ENCODE measurements at places on chromosomes 13 and 19.

GRCh38 chr19:31529121-31529520 is 179.9 kb upstream of the TSHZ3 start:
- no peak for DNase-seq

GRCh38 chr13:100361504-100361903 is 227.1 kb downstream of the GGACT start:
- DNase-seq = no peak

DNA sequence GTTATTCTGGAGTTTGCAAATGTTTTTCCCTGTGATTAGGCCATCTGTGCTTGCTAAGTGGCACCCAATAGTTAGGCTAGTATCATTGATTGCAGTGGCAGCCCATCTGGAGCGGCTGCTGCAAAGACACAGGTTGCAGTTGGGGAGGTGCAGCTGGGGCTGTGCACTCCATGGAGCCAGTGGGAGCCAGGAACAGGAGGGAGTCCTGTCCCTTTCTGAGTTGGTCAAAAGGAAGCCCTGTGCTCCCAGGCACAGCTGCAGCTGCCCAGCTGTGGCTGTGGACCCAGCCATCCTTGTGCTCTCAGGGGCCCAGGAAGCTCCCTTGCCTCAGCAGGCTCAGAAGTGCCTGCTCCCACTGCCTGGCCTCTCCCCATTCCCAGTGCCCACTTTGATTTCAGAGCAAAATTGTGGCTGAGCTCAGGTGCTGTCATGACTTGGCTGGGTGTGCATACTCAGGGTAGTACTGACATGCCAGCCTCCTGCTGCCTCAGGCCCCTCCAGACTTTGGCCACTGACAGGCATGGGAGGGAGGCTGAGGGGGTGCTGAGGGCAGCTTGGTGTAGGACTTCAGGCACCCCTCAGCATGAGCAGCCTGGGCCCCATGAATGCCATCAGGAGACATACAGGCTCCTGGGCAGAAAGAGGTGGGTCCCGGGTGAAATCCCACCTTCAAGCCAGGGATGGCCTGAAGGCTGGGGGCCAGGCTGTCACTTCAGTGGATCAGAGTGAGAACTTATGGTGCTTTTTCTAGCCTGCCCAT is 270.6 kb downstream of the PCDH20 start:
- no peak for DNase-seq

DNA sequence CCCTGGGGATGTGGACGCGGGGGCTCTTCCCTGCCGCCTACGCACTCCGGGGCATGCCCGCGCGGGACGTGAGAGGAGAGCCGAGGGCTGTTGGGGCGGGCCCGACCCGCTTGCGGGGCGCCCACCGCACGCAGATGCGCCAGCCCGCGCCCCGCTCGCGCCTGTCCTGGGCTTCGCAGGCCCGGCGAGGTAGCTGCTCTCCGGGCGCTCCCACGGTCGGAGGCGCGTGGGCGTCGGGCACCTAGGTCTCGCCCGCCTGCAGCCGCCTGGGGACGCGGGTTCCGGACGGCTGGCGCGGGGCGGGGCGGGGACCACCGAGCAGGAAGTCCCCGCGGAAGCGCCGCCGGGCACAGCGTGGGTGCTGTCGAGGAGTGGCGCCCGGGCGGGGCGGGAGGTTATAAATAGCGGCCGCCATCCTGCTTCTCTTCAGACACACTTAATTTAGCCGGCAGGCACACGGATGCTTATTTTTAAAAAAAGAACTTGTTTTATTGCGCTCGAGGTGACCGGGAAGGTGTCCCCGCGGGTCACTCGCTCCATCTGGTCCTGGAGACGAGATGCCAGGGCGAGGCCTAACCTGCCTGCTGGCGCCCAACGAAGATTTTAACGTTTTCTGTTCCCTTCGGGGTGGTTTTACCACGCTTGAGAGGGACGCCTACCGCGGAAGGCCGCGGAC is 561 bp upstream of the GJA3 start:
- DNase-seq = no peak

GRCh38 chr13:111911754-111912452 is 155.0 kb upstream of the SOX1 start:
- DNase-seq = no peak

DNA sequence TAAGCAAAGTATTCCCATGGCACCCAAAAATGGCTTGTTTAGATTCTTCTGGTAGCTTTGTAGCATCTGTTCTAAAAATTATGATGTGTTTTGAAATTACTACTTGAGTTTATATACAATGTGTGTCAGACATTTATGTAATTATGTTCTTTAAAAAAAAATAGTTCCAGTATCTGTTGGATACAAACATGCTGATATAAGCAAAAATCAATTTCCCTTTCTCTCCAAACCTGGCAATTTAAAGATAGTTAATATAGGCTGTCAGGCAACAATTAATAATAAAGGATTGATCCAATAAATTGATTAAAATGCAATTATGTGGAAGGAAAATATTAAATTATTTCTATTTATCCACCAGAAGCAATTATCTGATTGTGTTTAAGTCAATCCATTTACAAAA is 41.7 kb downstream of the OXGR1 start:
- DNase-seq = no peak

DNA sequence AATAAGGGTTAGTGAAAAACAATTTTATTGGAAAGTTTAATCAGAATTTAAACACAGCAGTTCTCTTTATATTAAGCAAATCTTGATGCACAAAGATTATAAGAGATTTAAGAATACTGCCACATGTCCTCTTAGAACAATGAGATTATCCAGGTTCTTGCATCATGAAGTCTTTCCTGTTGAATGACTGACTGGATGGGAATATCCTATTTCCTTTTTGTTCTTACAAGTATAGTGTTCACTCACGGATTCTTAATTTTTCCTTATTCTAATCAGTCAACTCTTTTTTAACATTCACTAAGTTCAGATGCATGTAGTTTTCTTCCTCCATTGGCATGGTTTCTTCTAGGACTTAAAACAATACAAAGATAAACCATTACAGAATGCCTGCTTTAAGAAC is 10.1 kb downstream of the URI1 start:
- no peak for DNase-seq

- no peak for DNase-seq
These were observed 65.1 kb downstream of the ZNF823 start for GRCh38 chr19:11673608-11674041.

DNA sequence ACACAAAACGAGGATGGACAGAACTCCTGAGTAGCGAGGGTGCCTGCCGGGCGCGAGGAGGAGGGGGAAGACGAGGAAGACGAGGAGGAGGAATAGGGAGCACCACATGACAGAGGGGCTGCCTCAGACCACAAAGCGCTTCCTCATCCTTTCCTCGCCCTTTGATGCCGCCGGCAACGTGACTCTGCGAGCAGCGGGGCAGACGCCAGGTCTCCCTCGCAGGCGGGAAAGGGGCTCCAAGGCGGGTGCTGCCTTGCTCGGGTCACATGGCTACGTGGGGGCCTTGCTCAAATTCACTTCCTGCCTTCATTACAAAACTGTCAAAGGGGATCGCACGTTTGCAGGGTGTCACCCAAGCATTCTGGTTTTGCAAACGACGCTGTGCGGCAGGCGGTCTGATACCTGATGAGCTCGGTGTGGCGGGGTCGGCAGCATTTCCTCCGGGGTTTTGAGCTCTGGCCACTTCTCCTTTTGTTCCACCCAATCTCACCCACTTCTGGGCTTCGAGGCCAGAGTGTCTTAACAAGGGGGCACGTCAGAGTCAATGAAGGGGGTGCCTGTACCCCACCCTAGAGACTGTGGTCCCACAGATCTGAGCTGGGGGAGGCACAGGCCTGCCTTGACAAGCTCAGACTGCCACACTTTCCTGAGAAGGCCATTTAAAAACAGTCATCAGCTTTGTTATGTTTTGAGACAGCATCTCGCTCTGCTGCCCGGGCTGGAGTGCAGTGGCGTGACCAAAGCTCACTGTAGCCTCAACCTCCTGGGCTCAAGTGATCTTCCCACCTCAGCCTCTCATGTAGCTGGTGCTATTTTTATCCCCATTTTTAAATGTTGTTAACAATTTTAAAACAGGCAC is 14.9 kb downstream of the MAP2K2 start:
- no peak for DNase-seq

DNA sequence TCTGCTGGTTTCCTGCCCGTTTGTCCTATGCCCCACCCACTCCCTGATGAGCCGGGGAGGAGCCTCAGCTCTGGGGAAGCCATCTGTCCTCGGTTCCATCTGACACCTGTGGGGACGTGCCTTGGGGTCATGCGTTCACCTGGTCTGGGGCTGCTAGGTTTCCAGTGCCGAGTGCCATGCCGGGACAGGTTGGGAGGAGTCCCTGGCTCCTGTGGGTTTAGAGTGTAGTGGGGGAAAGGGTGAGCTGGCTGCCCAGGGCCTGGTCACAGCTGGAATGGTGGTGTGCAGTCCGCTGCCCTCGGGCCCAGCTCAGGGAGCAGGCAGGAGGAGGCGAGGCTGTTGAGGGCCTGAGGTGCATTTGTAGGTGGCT is 2.5 kb downstream of the KDM4B start:
- no peak for DNase-seq

Measured in RWPE2 (cell line).